Chondrocyte (in vitro differentiated cells): ENCODE measurements at places on chromosomes 5 and 9.

GRCh38 chr5:73426034-73426433 is 22.5 kb downstream of the FOXD1 start:
- DNase-seq: no peak

DNA sequence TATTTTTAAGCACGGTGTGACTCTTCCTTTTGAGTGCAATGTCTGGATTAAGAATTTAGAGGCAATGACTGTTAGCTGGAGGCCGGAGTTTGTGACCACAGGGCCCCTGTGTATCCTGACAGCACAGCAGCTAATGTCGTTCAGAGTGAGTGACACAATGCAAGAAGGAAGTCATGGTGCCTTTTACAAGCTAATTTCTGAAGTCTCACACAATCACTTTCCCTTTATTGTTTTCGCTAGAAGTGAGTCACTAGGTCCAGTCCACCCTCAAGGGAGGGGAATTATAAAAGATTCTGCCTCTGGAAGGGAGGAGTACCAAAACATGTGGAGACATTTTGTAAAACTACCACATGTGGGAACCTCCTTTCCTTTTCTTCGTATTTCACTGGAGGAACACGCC is 185.5 kb upstream of the FGF10 start:
- no peak for DNase-seq

GRCh38 chr5:59218424-59219045 is 635.7 kb downstream of the RAB3C start:
- no peak for DNase-seq

GRCh38 chr5:2182020-2182419 is 299.3 kb upstream of the IRX4 start:
- no peak for DNase-seq

DNA sequence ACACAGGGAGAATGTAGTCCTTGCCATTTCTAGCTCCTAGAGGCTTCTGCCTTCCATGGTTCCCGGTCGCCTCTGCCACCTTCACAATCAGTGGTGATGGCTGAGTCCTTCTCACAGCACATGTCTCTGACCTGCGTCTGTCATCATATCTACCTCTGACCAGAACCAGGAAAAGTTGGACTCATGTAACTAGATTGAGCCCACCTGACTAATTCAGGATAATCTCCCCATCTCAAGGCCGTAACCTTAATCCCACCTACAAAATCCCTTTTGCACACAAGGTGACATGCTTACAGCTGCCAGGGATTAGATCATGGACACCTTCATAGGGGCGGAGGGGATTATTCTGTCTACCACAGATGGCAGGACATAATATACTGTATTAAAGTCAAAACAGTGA is 375.6 kb downstream of the ICE1 start:
- DNase-seq: no peak

- no peak for DNase-seq
Measured at GRCh38 chr9:94922691-94923107, 196.2 kb downstream of the AOPEP start.

DNA sequence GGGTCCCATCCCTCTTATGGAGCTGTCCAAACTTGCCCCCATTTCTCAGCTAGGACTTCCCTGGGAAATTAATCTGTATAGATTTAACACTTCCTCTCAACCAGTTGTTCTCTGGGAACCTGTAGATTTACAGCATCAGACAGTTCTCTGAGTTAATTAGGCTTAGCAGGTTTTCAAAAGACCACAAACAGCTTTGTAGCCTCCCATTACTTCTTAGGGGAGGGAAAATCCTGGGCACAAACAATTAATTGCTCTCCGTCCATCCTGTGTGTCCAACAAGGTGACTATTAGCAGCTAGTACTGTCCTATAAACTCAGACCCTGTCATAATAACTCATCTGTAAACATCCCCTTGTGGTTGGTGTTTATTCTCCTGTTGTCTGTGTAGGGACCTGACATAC is 197.9 kb downstream of the GOLPH3 start:
- DNase-seq: no peak

DNA sequence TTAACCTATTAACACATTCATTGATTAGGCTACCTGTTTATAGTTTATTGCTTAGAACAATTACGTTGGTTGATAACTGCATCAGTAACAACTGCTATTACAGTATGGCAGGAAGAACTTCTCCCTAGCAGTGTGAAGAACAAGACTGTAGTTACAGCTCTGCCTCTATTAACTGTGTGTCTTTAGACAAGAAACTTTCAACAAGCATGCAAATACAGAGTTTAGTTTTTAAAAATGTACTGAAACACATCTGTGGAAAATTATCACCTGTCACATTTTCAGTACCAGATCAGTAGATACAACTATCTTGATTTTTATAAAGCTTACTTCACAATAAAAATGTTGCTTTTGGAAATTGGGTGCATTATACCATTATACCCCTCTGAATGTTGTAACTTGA is 22.2 kb downstream of the ELL2 start:
- DNase-seq: no peak

DNA sequence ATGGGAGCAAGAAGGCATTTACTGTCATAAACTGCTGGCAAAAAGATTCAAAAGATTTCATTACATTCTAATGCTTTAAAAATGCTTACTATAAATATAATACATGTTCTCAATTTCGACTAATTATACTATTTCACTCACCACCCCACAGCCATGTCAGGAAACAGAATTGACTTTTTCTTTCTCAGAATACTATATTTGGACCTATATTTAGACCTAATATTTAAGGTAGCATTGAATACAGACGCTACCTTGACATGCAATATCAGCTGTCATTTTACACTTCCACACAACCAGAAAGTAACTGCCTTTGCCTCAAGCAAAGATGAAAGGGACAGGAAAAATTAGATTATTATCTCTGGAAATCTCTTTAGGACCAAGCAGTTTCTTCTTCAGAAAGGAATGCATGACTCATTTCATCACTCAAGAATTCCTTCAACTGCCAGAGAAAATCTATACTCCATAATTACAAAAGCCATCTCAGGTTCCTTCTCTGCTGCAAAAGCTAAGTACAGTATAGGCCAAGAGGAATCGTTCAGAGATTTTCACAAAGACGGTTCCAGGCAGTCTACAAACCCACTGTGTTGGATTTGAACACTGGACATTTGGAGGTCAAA is 11.8 kb upstream of the UBE2QL1 start:
- DNase-seq: no peak

DNA sequence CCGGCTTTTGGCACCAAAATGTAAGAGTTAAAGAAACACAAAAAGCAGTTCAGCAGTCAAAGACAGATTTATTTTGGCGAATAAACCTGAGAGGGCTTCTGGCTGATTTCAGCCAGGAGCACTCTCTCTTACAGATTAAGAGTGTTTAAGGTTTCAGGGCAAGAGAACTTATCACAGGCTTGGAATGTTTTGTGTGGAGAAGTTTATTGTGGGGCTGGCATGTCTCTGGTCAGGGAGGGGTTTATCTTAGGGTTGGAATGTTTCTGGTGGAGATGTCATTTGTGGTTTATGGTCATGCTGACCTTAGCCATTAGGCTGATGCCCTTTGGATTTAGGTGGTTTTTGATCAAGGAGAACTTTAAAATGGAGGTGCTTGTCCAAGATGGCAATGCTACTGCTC is 622.3 kb upstream of the PTPRD start:
- DNase-seq: no peak

DNA sequence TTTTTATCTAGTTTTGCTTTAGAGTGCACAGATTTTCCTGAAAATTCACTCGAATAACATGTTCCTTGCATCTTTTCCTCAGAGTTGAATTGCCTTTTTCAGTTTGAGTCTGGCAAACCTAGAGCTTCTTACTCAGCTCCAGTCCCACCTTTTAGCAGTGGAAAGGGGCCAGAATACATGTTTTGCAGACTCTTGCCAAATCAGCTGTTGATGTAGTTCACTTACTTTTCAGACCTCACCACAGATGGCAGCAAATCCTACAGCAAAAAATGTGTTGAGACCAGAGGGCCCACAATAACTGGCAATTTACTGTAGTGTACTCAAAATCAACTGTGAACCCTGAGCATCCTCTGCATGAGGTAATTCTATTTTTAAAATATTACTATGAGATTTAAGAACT is 545.2 kb upstream of the ACO1 start:
- no peak for DNase-seq

GRCh38 chr5:10860645-10861422 is 99.8 kb upstream of the DAP start:
- DNase-seq: no peak

DNA sequence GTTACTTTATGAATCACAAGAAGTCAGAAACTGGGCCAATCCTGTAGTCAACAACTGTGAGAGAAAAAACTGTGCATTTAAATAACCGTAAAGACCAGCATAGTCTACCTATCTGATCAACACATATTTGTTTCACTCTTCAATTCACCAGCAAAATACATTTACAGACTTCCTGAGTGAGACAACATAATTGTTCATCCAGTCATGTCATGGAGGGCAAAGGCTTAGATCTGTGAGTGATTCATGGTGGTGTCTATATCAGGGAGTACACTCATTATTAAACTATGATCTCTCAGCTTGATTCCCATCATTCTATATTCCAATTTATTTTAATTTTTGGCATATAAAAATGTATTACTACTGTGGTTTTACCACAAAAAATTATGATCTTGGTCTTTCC is 694.6 kb downstream of the DNAH5 start:
- no peak for DNase-seq

GRCh38 chr5:157047898-157048297 is 11.0 kb downstream of the HAVCR1 start:
- DNase-seq: no peak

DNA sequence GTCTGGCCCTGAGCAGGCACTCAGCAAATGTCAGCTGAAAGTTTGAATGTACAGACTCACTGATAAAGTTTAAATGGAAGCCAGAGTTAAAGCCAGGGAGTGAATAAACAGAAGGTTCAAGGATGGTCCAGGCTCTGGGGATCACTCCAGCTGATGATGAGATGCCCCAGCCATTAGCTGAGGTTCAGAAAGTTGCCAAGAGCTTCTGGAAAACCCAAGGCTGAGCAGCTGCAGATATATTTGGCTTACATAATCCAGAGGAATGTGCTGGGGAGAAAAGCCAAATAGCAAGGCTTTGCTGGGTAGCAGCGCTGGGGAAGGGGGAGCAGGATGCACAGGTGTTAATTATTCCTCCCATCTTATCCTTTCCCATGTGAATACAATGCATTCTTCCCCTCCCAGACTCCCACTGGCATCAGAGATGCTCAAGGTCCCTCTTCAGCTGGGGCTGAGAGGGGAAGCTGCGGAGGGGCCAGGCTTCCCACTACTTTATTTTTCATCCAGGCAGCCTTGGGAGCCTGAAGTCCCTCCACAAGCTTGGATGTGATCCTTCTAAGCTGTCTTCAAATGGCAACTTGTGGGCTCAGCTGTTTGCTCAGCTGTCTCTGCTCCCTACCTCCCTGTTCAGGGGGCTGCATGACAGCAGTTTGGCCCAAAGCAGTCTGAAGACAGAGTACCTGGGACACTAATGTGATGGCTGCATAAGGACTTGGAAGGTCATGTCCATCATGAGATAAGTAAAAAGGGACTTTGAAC is 341.2 kb downstream of the TRIM32 start:
- no peak for DNase-seq

DNA sequence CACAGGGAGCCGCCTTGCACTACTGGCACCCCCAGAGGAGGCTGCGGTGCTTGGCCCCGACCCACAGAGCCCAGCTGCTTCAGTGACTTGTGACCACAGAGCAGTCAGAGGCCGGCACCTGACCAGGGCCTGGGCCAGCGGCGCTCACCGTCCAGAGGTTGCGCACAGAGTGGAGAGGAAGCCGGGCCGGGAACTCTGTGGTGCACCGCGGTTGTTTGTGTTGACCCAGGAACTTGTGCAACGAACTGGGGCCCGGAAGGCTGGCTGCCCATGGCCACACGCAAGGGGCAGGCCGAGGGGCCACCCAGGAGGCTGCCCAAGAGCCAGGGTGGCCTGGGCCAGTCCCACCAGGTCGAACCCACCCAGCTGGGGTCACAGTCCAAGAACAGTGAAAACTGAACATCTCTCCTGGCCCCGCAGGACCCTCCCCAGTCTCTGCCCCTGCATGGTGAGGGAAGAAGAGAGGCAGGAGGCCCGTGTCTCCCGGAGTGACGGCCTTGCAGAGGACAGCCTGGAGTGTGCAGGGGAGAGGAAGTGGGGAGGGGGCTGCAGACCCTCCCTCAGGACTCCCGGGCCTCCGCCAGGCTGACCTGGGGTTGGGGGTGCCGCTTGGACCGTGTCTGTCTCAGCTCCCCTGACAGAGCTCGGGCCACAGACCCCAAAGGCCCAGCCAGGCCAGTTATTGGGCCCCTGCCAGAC is 42.8 kb upstream of the EGFL7 start:
- no peak for DNase-seq

GRCh38 chr9:107155244-107155817 is 127.7 kb upstream of the RAD23B start:
- DNase-seq: no peak

DNA sequence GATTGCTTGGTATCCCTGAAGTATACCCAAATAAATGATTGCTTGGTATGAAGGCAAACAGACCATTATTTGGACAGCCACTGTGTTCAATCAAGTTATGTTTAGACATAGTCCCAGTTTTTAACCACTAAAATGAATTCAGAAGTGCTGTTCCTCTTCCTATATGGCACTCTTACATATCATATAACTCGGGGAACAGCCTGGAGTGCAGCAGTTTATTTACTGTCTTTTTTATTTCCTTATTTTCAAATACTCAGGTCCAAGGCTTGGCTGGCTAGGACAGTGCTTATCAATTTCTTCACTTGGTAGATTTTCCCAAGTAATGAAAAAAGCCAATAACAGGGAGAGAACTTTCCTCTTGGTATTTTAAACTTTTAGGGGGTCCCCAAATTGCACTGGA is 58.6 kb upstream of the CCDC112 start:
- DNase-seq: no peak

- no peak for DNase-seq
Measured at GRCh38 chr5:141872496-141873356, 5.5 kb downstream of the PCDH1 start.

DNA sequence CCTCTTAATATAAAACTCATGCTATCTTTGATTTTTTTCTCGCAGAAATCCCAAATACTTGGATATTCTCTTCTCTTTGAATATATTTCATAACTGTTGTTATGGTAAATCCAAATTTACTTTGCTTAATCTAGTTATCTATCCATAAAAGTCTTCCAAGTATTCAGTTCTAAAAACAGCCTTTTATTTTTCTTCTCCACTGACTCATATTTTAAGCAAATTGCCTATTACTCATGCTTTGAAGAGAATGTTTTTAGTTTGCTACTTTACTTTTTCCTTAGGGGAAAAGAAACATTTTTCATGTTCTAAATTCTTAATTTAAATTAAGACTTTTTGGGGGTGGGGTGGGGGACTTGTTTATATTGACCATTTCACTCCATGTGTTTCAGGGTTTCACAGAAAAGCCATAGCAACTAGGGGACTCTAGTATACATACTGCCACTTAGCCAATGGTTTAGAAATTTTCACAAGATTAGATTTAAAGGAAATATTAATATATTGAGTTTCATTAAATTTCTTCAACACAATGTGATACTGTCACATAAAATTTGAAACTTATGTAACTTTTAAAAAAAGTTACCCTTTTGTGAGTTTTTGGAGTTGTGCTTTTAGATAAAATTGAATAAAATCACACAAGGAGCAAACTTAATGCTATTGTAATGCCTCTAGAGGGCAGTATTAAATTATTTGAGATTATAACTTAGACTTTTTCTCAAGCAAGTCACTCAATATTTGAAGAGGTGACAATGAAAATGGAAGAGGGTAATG is 545.8 kb upstream of the ARRDC3 start:
- DNase-seq: no peak

- DNase-seq: no peak
Measured at GRCh38 chr5:118440496-118440895, 547.9 kb downstream of the DTWD2 start.
